ENCODE measurements at places on chromosomes 11 and 22.

DNA sequence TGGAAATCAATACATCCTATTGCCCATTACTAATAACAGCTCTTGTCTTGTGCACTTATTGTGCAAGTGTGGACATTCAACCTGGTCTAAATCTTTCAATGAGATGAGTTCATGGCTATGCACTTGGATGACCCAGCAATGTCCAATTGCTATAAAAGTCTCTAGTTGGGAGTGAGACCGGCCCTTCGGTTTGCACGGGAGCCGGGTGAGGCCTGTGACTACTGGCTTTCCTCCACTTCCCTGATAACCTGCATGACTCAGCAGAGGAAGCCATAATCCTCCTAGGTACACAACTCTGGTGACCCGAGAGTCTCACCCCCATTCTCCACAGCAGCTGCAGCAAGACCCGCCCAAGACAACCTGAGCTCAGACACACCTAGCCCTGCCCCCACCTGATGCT, 135.9 kb upstream of the PAX6 start:
- DNase-seq, result no peak

- DNase-seq, result no peak
Observed at GRCh38 chr22:43537019-43537585, 125.3 kb downstream of the MPPED1 start.

- no peak for DNase-seq
Observed at GRCh38 chr11:76787911-76788596, 4.9 kb downstream of the TSKU start.

DNA sequence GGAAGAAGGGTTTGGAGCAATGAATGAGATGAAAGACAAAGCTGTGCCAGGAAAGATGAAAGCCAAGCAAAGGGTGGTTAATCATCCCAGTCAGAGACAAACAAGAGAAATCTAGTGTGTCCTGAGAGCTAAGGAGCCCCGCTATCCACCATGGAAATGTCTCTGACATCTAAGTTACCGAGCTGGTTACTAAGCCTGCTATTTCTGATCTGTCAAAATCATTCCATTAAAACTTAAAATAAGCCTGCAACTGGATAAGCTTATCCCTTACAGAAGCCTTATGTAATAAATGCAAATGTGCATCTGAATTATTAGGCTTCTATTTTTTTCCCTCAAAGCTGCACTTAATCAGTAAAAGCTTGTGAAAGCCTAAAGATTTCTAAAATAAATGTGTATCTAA, 22.1 kb upstream of the SESN3 start:
- no peak for DNase-seq

- DNase-seq, result peak; percentile 94
Observed at GRCh38 chr11:118820412-118821357, 29.7 kb upstream of the DDX6 start.

- DNase-seq, result no peak
Observed at GRCh38 chr11:67606093-67606491, 644 bp upstream of the NDUFV1 start.

GRCh38 chr11:128609785-128610184, 22.4 kb upstream of the ETS1 start:
- DNase-seq, result no peak
